ENCODE measurements at places on chromosomes 5 and 9.

DNA sequence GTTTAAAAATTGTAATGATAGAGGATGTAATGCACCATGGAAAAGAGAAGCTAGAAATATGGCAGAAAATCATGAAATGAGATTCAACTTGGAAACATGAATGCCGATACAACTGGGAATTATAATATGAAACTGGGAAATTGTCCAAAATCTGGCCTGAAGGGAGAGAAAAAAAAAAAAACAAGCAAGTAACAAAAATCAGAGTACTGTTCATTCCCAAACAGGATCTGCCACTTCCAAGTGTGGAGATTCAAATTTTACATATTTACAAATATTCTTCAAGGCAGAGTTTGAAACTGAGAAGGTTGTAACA is 56.6 kb upstream of the MOCS2 start:
- no peak for DNase-seq

GRCh38 chr9:137217276-137218211 is 4.5 kb downstream of the RNF208 start:
- no peak for DNase-seq

- no peak for DNase-seq
These were observed 51.1 kb downstream of the CCNH start for GRCh38 chr5:87361536-87362213.

DNA sequence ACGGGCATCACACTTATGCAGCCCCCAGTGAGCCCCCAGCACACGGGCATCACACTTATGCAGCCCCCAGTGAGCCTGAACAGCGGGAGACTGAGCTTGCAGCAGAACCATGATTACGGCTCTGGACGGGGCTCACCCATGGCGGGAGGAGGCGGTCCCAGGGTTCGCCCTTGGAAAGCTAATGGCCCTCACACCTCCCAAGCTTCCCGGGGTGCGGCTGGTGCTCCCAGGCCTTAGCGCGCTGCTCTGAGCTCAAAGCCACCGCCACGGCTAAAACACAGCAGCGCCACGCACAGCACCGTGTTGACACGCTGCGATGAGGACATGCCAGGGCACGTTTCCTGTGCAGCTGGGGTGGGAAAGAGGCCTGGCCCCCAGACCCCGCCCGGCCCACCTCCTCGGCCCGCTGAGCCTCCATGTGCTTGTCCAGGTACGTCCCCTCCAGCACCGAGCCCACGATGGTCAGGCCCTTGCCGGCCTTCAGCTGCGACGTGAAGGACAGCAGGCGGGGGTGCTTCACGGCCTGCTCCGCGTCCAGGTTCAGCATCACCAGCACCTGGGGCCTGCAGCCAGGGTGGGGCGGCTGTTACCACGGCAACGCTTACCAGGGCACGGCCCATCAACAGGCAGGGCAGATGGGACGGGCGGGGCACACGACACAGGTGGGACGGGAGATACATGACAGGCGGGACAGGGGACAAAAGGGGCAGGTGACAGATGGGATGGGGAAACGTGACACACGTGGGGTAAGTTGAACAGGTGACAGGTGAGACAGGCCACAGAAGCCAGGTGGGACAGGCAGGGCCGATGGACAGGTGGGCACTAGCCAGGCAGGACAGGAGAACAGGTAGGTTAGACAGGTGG is 38.4 kb downstream of the SLC12A7 start:
- DNase-seq = no peak

GRCh38 chr5:154005648-154006047 is 33.1 kb downstream of the FAM114A2 start:
- no peak for DNase-seq

DNA sequence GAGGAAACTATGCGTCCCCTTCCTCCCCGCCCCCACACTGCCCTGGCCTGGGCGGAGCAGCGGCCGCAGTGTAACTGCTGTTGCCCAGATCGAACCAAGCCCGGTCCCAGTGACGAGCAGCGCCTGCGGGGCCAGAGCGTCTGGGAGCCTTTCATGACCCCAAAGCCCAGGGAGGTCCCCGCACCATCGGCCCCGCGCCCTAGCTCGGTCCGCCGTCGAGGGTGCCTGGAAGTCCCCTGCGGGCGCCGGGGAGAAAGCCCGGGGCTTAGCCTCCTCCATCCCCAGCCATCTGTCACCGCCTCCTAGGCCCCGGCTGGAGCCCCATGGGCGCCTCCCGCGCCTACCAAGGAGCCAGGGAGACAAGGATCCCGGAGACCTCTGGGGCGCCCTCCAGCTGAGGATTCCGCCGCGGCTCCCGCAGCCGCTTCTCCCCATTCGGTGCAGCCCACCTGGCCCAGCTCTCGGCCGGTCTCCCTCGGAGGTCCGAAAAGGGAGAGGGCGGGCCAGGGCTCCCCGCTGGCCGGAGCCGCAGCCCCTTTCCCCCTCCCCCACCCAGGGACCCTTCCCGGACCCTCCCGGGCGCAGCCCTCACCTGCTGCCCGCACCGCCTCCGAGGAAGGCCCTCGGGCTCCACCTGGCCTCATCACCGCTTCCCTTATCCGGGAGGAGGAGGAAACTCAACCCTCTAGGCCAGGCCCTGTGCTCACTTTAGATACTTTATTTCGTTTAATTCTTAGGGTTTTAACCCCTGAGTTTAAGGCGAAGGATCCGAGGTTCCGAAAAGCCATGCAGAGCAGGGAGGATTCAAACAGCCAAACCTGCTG is 45.6 kb downstream of the APTX start:
- no peak for DNase-seq

GRCh38 chr5:174590820-174591219 is 133.6 kb upstream of the MSX2 start:
- DNase-seq = no peak

DNA sequence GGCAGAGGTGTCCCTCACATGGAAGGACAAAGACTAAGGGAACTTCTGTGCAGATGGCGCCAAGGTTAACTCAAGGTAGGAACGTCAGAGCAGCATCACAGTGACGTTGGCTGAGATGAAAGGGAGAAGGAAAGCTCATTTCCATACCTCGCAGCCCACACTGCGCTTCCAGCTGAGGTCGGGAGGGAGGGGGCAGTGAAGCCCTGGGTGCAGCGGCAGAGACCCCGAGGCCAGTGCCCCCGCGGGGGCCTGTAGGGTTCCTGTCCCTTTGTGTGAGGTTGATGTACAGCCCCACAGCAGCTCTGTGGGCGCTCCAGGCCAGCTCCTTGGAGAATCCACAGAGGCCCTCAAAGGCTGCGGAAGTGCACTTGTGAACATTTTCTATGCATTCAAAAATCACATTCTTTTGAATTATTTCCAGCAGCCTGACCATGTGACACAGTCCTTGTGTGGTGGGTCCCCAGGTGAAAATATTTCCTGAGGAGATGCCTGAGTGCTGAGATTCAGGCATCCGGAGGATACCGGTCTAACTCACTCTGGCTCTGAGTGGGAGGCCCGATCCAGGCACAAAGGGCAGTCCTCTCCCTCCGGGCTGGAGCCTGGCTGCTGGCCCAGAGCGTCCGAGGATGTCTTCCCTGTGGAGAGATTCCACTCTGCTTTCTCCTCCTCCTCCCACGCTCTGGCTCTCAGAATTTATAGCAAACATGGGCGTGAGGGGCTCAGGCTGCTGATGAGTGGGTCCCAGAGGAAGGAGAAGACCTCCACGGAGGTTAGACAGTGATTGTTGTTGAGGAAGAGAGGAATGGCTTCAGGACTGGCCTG is 150.7 kb downstream of the ICE1 start:
- DNase-seq = no peak

DNA sequence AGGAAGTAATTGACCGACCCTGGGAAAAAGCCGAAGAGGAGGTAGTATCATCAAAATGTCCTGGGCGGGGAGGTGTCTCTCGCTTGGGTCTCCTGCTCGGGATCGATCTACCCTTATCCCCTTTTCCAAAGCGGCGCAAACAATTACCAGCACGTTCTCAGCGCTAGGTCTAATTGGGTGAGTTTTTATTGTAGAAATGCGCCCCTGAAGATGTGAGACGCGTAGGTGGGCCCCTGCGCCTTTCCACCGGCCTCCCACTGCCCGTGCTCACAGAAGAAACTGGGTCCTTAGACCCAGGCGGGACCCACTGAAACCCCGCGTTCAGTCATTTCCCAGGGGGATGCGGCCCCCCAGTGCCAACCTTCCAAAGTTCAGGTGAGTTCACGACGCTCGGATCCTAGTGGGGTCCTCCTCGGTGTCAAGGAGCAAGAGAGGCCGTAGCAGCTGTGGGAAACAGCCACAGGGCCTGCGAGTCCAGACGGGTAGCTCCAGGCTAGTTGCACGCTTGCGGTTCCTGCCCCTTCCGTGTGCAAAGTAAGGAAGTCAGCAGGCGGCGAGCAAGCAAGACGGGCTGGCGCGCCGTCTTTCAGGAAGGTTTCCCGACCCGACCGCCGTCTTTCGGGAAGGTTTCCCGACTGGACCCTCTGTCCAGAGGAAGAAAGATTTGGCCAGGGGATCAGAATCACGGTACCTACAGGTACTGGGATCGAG is 1.5 kb downstream of the SMIM32 start:
- DNase-seq = no peak

- no peak for DNase-seq
These were observed 23.1 kb upstream of the FRRS1L start for GRCh38 chr9:109190151-109190550.

- peak; percentile 36 for DNase-seq
These were observed at the start of gene ZNF483 for GRCh38 chr9:111525056-111525977. Gene ZNF483, plus strand, starts transcription at chr9:111525179. Its CDS starts 2,217 bp downstream, at chr9:111527396.

- DNase-seq = no peak
These were observed 128.4 kb downstream of the ANXA1 start for GRCh38 chr9:73280113-73280512.

- DNase-seq = no peak
These were observed 830.4 kb downstream of the MAT2B start for GRCh38 chr5:164335837-164336236.

- DNase-seq = no peak
These were observed 17.4 kb upstream of the ARSI start for GRCh38 chr5:150320044-150320613.

DNA sequence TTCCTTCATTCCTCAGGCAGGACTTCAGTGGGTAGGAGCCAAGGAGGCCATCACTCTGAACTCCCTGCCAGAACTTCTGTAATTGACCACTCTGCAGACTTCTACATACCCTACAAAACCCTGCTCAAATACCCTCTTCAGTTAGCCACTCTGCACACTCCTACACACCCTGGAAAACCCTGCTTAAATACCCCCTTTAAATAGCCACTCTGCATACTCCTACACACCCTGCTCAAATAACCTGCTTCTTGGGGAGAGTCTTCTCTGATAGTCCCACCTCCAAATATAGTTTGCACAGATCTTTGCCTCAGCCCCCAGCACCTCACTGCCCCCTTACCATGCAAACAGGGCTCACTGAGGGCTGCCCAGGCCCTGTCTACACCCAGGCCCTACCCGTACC is 18.6 kb upstream of the CARD19 start:
- DNase-seq = no peak

DNA sequence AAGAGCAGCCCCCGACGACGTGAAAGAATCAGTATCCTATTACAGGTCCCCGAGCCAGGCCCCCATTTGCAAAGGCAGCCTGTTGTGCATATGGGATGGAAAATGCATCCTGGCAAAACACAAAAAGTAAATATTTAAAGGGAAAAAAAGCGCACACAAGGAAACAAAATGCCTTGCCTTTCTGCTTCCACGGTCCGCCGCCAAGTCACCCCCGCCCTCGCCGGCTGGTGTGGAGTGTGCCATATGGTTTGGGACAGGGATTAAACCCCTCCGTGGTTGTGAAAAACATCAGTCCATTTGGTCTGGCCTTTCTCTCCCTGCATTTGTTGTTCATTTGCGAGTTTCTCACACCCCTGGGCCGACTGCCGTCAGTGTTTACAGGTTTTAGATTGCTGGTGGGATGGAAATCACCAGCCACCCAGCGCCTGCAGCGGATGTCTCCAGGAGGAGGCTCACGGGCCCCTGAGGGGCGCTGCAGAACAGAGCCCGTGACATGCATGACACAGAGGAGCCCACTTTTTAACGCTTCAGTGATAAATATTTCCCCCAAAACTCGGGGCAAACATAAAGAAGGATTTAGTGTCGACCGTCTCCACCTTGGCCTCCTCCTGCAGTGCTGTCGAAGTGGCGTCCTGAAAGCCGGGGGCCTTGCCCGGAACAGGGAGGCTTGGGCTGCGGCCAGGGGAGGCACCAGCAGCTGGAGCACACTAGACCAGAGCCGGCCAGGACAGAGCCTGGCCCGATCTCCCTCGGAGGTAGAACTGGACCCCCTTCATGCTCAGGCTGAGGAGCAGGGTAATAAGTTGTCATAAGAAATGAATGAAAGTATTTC is 161.5 kb downstream of the HSD17B3 start:
- no peak for DNase-seq

GRCh38 chr9:108108280-108108851 is 618.8 kb upstream of the KLF4 start:
- no peak for DNase-seq

DNA sequence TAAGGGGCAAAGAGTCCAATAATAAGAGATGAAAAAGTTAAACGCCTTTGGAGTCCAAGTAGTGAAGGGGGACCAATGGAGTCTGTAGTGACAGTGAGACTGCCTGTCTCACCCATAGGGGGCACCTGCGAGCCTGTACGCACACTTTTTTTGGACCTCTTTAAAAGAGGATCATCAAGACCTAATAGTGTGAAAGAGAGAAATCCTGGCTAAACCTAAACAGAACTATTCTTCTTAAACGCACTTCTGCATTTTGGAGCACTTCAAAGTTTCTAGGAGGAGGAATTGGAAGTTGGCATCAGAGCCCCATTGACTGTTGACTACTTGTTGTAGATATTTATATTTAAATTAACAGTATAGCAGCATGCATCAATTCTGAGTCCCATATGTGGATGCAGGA is 636.1 kb upstream of the KLF4 start:
- no peak for DNase-seq

DNA sequence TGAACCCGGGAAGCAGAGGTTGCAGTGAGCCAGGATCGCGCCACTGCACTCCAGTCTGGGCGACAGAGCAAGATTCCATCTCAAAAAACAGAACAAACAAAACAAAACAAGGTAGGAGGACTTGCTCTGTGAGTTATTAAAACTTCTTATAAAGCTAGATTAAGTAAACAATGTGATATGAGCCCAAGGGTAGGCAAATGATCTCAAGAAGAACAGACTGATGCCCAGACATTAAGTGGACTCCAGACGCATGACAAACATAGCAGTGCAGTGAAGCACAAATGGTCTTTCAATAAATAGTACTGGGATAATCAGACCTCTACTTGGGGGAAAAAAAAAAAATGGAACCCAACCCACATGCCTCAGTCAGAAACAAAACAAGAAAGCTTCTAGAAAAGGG is 45.7 kb downstream of the SETX start:
- no peak for DNase-seq

DNA sequence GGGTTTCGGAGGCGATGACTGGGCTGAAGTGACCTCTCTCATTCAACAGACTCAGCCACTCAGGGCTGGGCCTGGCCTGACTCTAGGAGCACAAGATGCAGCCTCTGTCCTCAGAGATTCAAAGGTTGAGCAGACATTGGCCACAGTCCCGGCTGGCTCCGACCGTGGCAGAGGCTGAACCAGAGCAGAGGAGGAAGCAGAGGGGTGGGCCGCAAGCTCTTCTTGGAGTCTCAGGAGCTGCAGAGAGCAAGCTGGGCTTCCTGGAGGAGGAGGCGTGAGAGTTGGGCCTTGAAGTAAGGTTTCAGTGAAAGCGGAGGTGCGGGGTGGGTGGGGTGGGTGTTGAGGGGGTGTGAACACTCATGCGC is 37.6 kb downstream of the ALG2 start:
- DNase-seq = no peak

Data from stimulated activated CD8-positive, alpha-beta memory T cell treated with anti-CD3 and anti-CD28 coated beads, Interleukin-7, amount 100 ng/mL, for 48 hours (primary cell).